ENCODE measurements at places on chromosomes 12 and 14.

DNA sequence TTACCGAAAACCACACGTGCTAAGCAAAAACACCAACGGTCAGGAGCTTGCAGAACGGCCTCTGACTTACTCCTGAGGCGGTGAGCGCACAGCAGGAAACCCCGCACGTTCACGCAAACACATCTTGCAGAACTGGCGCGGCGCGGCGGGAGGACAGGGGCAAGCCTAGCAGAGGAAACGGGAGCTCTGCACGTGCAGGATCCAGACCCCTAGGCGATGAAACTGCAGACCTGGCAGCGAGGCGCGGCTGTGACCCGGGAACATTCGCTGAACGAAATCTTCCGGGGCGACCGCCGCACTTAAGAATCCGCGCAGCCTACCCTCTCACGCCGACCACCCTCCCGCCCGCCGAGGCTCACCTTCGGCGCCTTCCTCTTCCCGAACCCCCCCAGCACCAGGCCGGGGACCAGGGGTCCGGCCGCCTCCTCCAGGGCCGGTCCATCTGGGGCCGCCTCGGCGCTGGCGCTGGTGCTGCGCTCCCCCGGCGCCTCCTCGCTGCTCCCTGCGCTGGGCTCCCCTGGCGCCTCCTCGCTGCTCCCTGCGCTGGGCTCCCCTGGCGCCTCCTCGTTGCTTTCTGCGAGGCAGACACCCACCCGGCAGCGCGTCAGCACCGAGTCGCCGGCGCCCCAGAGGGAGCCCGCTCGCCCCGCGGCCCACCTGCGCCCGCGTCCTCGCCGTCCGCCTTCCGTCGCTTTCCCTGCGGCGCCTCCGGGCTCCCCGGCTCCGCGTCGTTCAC lies 615 bp downstream of the DDX51 start:
- DNase-seq = no peak

DNA sequence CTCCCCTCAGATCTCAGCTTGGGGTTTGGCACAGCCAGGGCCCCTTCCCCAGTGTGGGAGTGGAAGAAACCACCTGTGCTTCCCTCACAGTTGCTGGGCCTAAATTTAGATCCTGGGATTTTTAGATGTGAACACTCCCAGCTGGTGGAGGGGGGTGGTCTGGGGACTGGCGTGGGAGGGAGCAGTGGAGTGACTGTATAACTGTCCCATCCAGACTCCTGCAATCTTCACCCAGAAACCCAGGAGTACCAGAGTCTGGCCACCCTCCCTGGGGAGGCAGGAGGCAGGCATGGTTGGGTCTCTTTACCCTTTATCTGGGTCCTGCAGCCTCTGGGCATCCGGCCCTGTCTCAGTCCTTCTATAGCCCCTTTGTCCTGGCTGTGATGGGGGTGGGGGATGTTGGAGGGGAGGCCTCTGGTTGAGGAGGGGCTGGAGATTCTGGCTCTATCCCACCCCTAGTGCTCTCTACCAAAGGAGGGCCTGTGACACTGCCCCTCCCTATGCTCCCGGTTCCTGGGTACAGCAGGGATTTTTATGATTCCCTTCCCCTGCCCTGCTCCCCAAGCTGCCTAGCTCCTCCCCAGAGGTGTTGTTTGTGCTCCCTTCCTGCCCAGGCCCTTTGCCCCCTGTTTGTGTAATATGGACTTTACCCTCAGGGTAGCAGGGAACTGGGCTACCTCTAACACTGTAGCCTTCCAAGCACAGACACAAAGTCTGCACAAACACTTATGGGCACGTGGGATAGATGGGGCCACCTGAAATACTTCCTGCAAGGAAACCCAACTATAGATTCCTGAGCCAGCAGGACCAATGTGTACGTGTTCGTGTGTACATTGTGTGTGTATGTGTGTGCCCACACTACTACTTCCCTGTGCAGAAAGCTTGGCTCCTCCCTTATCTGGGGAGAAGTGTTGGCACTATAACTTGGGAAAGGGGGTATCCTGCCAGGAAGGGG lies 1.7 kb downstream of the ERBB3 start:
- DNase-seq = no peak

- DNase-seq = no peak
Observed at GRCh38 chr14:21219561-21220111, 49.6 kb downstream of the HNRNPC start.

- DNase-seq = no peak
Observed at GRCh38 chr14:50773632-50774541, 57.1 kb downstream of the NIN start.

- DNase-seq = no peak
Observed at GRCh38 chr14:85247071-85247470, 282.9 kb upstream of the FLRT2 start.
